ENCODE measurements at places on chromosomes 1 and 21. TPM values are rescaled to one million over a fixed set of nuclear protein-coding genes. Genes with fewer than 3 reads are reported as not detected.

ANGPTL3 gene
- not detected for total RNA-seq

TNFSF4 gene
- 0.74 TPM for total RNA-seq

ARMH1 gene
- total RNA-seq, result 3.2 TPM

TNFRSF9 gene
- total RNA-seq, result not detected

SLC25A34 gene
- 0.49 TPM for total RNA-seq

OR2T11 gene
- total RNA-seq, result not detected

SMPDL3B gene
- 0.25 TPM for total RNA-seq

CRYBG2 gene
- 1.5 TPM for total RNA-seq

HES3 gene
- total RNA-seq, result not detected

DIRAS3 gene
- total RNA-seq, result 4.2 TPM

FBXO2 gene
- 3.4 TPM for total RNA-seq

CYP4A22 gene
- not detected for total RNA-seq

OLIG1 gene
- 19.4 TPM for total RNA-seq

SYPL2 gene
- total RNA-seq, result under 0.01 TPM

PRMT6 gene
- total RNA-seq, result 14.3 TPM

TAL1 gene
- 2.7 TPM for total RNA-seq

ERICH3 gene
- total RNA-seq, result 15.0 TPM

EFNA3 gene
- 10.6 TPM for total RNA-seq

Measured in temporal lobe (tissue), 4 donors.